ENCODE measurements at places on chromosomes 4 and X. TPM values are rescaled to one million over a fixed set of nuclear protein-coding genes. Genes with fewer than 3 reads are reported as not detected.

XKRX gene
- not detected for polyA plus RNA-seq

DNA sequence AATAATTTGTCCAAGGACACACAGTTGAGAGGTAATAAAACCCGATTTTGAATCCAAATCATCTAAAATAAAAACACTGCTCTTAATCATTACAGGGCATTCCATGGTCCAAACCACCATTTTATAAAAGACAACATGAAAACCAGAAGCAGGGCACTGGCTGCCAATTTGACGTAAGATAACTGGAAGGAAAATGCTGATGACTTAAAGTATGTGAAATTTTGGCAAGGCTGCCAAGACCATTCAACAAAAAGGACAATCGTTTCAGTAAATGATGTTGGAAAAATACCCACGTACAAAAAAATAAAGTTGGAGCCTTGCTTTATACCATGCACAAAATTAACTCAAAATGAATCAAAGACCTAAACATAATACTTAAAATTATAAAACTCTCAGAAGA lies 344.4 kb downstream of the RAPGEF2 start:
- DNase-seq, result no peak

TSPAN7 gene
- polyA plus RNA-seq, result 0.38 TPM

DNA sequence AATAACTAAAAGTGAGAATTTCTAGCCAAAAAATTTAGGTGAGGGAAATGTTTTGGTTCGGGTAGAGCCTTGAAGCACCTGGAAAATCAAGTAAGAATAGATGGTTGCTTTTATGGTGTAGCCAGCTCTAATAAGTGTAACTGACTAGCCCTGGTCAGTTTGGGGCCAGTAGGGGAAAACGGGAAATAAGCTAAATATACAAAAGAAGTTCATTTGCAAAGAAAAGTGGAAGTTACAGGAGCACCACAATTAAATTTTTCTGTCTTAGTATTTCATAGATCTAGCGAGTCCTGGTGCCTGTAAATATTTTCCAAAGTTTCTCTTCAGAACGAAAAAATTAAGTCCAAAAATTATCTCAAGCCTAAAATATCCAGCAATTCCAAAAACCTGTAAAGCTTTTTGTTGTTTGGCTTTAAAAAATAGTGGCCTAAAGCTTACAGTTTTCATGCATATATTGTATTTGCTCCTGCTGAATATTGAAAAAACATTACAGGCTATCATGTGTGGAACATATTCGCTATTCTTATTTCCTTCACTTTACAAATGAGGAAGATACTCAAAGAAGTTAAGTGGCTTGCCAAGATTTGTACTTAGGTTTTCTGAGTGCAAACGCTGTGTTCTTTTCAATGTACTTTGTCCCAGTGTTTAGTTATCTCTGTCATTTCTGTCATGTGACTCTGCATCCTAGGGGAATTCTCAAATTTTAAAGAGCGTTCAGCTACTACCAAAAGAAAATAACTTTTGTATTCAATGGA lies 7.3 kb upstream of the PTPN13 start:
- no peak for DNase-seq

DNA sequence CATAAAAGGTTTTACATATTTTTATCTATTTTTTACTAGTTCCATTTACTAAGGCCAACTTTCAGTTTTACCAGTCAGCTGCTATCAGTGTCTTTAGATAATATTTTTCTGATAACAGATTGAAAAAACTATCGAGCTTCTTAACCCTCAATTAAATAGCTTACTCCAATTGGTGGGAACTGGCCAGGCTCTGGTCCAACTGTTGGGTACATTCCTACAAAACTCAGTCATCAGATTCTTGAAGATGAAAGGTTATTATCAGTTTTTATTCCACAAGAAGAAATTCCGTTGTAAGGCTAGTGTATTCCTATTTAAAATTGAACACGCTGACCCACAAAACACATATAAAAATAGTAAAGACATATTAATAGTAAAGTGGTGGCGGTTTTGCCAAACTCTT lies 346.2 kb downstream of the MAPK10 start:
- no peak for DNase-seq

ZCCHC18 gene
- 2.6 TPM for polyA plus RNA-seq

GRCh38 chrX:48696909-48697727 lies 584 bp downstream of the SUV39H1 start:
- DNase-seq, result no peak

SPANXB1 gene
- polyA plus RNA-seq, result not detected

MID1 gene
- 0.05 TPM for polyA plus RNA-seq

- DNase-seq, result no peak
Measured at GRCh38 chr4:180828455-180829018, 1414.7 kb upstream of the TENM3 start.

CYSLTR1 gene
- polyA plus RNA-seq, result 20.5 TPM

Data from GM12878 (cell line).